ENCODE measurements at places on chromosomes 2 and 18. TPM values are rescaled to one million over a fixed set of nuclear protein-coding genes. Genes with fewer than 3 reads are reported as not detected.

GRCh38 chr18:56043641-56044061, 455.7 kb upstream of the TCF4 start:
- no peak for DNase-seq

GRCh38 chr2:118611691-118612090, 235.8 kb downstream of the EN1 start:
- no peak for DNase-seq

Gene UGT1A8
- polyA plus RNA-seq: not detected

DNA sequence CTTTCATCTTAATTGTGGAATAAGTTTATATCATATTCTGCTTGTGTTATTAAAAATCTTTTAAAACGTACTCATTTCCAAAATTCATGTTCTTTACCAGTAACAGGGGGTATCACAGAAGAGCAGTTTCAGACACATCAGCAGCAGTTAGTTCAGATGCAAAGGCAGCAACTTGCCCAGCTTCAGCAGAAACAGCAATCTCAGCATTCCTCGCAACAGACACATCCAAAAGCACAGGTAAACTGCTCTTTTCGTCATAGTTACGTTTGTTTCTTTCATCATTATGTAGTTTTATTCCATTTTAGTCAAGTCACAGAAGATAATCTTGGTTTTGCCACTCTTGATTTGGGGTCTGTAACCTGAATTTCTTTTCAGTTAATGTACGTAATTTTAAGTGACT, 93.5 kb upstream of the KIF5C start:
- no peak for DNase-seq

DNA sequence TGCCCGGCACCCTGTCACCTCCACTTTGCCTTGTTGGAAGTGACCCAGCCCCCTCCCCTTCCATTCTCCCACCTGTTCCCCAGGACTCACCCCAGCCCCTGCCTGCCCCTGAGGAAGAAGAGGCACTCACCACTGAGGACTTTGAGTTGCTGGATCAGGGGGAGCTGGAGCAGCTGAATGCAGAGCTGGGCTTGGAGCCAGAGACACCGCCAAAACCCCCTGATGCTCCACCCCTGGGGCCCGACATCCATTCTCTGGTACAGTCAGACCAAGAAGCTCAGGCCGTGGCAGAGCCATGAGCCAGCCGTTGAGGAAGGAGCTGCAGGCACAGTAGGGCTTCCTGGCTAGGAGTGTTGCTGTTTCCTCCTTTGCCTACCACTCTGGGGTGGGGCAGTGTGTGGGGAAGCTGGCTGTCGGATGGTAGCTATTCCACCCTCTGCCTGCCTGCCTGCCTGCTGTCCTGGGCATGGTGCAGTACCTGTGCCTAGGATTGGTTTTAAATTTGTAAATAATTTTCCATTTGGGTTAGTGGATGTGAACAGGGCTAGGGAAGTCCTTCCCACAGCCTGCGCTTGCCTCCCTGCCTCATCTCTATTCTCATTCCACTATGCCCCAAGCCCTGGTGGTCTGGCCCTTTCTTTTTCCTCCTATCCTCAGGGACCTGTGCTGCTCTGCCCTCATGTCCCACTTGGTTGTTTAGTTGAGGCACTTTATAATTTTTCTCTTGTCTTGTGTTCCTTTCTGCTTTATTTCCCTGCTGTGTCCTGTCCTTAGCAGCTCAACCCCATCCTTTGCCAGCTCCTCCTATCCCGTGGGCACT, 4.5 kb downstream of the RETREG2 start:
- DNase-seq: no peak

- no peak for DNase-seq
These were observed 8.6 kb upstream of the CDCA7 start for GRCh38 chr2:173346035-173346434.
